ENCODE measurements at places on chromosomes 12 and 14.

DNA sequence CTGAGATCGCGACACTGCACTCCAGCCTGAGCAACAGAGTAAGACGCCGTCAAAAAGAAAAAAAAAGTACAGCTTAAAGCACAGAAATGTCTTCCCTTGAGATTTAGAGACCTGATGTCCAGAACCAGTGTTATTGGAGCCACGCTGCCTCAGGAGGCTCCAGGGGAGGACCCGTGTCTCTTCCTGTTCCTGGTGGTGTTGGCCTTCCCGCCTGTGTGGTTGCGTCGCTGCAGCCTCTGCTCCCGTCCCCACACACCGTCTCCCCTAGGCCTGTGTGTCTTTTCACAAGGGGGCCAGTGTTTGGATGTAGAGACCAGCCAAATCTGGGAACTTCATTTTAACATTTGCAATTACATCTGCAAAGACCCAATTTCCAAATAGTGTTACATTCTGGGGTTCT lies 8.6 kb upstream of the FBRSL1 start:
- no peak for DNase-seq

GRCh38 chr14:22249770-22250169 lies 339.3 kb downstream of the DAD1 start:
- DNase-seq = no peak

GRCh38 chr14:64998455-64998931 lies 11.8 kb downstream of the FNTB start:
- DNase-seq = no peak

- no peak for DNase-seq
Observed at GRCh38 chr14:42222924-42223471, 616.3 kb downstream of the LRFN5 start.

DNA sequence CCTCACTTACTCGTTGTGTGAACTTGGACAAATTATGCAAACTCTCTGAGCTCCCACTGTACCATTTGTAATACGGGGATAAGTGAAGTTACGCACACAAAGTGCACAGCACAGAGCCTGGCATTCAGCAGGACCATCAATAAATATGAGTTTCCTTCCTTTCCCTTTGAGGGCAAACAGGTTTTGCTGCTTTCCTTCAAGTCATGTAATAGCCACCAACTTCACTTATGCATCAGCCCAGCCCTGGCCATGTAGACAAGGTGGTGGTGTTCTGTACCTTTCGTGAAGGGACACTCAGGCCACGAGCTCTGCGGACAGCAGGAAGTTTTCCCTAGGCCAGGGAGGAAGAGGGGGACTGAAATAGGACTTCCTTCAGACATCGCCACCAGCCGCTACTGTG lies 272.7 kb downstream of the CACNA1C start:
- DNase-seq = no peak

- DNase-seq = no peak
Observed at GRCh38 chr12:49633703-49634345, 10.5 kb downstream of the PRPF40B start.

- no peak for DNase-seq
Observed at GRCh38 chr14:102485693-102486512, 23.7 kb downstream of the ANKRD9 start.

DNA sequence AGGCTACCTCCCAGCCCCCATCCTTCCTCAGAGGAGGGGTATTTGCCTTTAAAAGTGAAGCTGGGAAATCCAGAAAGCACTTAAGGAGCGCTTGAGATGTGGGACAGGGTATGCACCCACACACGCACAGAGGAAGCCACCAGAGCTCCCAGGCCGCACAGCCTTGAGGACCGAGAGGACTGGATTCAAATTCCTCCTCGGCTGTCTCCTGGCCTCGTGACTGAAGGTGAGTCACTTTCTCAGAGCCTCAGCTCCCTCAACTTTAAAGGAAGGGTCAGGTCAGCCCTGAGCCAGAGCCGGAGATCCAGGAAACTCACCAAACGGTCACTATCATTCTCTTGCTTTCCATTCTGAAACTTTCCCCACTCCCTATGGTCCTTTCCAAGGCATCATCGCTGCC lies 37.6 kb downstream of the BCL11B start:
- no peak for DNase-seq

- DNase-seq = no peak
Observed at GRCh38 chr12:59491877-59492276, 104.0 kb upstream of the SLC16A7 start.

- DNase-seq = no peak
Observed at GRCh38 chr12:92784797-92785562, 82.2 kb downstream of the PLEKHG7 start.

- no peak for DNase-seq
Observed at GRCh38 chr12:46354111-46354801, 18.3 kb downstream of the SLC38A2 start.

GRCh38 chr12:95742586-95742985 lies 48.0 kb downstream of the NTN4 start:
- DNase-seq = no peak

DNA sequence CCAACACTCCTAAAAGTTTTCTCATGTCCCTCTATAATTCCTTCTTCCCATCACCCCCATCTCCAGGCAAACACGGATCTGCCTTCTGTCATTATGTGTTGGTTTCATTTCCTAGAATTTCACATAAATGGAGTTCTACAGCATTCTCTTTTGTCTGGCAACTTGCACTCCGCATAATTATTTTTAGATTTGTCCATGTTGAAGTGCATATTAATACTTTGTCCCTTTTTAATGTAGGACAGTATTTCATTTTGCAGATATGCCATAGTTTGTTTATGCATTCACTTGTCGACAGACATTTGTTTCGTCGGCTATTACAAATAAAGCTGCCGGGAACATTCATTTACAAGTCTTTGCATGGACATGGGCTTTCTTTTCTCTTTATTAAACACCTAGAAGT lies 150.0 kb downstream of the CRADD start:
- no peak for DNase-seq

- DNase-seq = no peak
Observed at GRCh38 chr12:9143137-9143536, 27.4 kb upstream of the A2M start.

DNA sequence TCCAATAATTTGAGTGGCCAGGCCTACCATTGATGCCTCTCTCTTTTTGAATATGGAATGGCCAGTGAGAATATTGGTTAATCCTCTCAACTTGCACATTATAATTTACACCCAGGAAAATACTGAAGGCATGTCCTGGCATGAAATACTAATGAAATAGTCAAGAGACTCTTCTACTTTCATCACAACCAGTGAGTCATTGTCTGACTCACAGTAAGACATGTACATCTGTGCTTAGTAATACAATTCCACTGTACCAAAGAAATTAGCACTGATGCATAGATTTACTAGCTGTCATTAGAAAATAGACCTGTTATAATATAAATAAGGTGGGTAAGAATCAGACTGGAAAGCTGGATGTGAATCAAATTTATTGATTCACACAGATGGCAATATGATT lies 31.6 kb downstream of the KCNC2 start:
- DNase-seq = no peak

DNA sequence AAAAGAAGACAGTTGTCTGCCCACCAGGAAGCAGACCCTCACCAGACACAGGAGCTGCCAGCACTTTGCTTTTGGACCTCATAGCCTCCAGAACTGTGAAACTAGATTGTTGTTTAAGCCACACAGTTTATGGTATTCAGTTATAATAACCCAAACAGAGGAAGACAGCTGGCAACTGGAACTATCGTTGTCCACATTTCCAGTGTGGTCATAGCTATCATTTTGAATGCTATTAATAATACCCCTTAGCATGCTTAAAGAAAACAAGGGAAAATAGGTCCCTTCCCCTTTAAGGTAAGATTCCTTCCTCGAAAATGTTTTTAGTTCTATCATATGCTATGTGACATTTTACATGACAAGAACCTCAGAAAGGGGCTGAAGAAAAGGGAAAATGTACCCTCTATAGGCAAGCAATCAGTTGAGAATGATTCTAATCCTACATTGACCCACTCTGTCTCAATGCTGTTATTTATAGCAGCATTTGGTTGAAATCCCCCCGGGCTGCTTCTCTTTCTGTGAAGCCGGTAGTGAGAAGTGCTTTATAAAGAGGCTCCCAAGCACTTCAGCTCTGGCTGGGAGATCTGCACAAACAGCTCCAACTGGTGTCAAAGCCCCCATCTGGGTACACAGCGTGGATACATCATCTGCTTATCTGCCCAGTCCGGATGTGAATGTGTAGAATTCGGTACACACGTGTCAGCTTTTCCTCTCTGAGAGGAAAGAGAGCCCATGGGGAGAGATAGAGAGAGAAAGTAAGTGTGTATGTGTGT lies 221.2 kb upstream of the FLRT2 start:
- no peak for DNase-seq

GRCh38 chr12:116135209-116135930 lies 142.1 kb downstream of the MED13L start:
- no peak for DNase-seq

DNA sequence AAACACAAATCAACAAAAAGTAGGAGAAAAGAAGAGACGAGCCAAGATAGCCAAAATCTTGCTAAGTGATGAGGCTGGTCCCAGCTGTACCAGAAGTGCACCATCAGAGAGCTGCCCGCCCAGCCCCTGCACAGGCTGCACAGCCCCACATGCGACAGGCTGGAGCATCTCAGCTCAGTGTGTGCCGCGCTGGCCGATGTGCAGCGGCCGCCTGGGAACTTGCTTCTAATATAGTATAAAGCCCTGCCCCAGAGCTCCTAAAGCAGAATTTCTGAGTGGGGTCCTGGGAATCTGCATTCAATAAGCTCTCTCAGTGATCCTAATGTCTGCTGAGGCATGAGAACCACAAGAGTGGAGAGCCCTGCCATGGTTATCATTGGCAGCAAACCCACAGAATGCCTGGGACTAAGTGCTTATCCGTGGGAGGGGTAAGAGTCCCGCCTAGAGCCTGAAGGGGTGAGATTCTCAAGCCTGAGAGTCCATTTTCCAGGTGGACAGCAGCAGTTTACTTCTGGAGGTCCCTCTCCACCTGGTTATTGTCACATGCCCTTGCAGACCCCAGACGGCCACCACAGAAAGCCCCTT lies 171.6 kb downstream of the DPF3 start:
- DNase-seq = no peak

DNA sequence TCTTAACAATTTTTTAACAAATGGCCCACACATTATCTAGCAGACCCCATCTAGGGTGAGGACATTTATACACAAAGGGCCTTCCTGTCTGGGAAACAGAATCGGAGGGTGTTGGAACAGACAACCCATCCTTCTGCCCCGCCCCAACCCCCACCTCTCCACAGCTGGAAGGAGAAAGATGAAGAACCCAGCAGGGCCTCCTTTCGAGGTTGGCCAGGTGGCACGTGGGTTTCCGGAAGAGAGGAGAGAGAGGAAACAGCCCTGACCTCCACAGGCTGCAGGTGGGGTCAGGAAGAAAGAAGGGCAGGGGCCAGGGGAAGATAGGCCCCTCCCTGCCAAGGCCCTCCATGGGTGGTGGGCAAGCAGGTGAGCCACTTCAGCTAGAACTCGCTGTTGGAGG lies 57.2 kb downstream of the LRRC74A start:
- DNase-seq = no peak

GRCh38 chr12:27193106-27193505 lies 51.0 kb upstream of the STK38L start:
- no peak for DNase-seq

- peak; percentile 37 for DNase-seq
Observed at GRCh38 chr12:120584343-120585149, 3.3 kb upstream of the POP5 start.

GRCh38 chr12:42564996-42565395 lies 24.6 kb downstream of the PRICKLE1 start:
- no peak for DNase-seq

GRCh38 chr14:71538288-71538687 lies 393.9 kb upstream of the RGS6 start:
- no peak for DNase-seq

- DNase-seq = no peak
Observed at GRCh38 chr12:121652767-121653497, 16.5 kb downstream of the MORN3 start.

DNA sequence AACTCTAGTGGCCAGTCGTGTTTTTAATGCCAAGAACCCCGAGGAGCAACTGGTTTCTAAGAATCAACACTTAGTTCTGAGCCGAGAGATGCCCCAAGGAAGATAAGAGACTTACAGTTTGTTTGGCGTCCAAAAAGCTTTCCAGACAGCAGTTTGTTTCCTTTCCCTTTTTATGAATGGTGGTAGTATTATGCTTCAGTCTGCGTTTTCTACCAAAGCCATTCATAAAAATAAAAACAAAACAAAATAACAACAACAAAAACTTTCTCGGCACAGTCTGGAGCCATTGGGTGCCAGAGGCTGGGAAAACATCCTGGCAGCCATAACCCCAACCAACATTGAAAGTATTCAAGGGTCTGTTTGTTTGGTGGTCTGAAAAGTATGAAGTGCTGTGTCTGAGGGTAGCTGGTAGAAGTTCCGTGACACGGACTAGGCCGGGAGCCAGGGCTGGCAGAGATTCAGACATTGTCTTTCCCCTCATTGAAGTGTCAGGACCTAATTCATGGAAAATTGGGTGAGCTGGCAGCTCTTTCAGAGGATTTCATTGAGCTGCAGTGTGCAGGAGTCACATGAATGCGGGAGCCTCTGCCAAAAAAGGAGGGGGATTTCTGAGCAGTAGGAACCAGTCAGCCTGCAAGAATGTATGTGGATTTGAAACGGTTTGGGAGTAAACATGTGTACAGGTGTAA lies 124.2 kb downstream of the HMGA2 start:
- DNase-seq = no peak

DNA sequence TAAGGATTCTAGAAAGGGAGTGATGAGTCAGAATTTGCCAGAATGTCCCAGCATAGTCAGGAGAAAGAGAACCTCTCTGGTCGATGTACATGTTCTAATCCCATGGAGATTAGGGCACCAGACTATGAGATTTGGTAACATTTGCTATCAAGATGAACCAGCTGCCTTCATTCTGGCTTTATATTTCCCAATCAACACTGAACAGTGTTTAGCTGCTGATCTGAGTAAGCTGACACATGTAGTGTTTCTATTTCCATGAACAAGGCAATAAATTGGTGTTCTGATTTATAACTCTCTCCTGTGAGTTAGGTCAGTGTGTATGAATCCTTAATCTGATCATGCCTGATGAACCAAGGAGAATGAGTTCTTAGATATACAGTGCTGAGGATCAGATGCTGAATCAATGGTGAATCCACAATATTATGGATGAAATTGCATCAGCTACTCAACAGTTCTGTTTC lies 158.0 kb upstream of the AMIGO2 start:
- no peak for DNase-seq

- no peak for DNase-seq
Observed at GRCh38 chr14:79453276-79453675, 758.0 kb downstream of the DIO2 start.

DNA sequence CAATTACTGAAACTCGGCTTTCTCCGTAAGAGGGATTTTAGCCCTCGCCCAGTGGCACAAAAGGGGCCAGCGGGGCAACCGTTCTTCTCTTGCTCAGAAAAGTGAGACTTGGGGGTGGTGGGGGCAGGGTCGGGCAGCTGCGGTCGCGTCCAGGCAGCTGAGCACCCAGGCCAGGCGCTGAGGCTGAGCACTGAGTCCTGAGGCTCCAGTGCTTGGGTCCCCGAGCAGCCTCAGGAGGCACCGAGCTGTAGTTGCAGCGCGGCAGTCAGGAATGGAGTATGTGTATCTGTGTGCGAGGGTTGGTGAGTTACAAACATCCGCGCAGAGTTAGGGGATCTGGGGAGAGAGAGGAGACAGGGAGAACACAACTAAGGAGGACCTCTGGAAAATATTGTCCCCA lies 4.1 kb upstream of the HOXC6 start:
- no peak for DNase-seq

All from activated T-helper 1 cell treated with anti-CD3 and anti-CD28 coated beads, Interleukin-2, amount 50 U/mL, for 16 hours (primary cell).